Bronchial epithelial cell (primary cell): ENCODE measurements at places on chromosomes 2 and 18. TPM values are rescaled to one million over a fixed set of nuclear protein-coding genes. Genes with fewer than 3 reads are reported as not detected.

Gene HOXD4
- not detected in 2 replicates for total RNA-seq

Gene TCF7L1
- total RNA-seq = 1.3 and 1.9 TPM in 2 replicates

Gene RAB27B
- 65.5 and 72.7 TPM in 2 replicates for total RNA-seq

Gene SMYD5
- 11.1 and 18.4 TPM in 2 replicates for total RNA-seq

Gene CCDC68
- total RNA-seq = 3.5 and 4.2 TPM in 2 replicates

Gene PTPRM
- total RNA-seq = 42.1 and 76.3 TPM in 2 replicates

Gene PSMG2
- total RNA-seq = 41.9 and 44.7 TPM in 2 replicates

Gene VWC2L
- under 0.01 TPM in 1 of 2 replicates, not detected in the other for total RNA-seq

Gene GCG
- total RNA-seq = not detected in 2 replicates

Gene CNTNAP5
- not detected in 2 replicates for total RNA-seq

Gene NAPG
- 52.2 and 54.5 TPM in 2 replicates for total RNA-seq

Gene RRM2
- 1.0 and 1.8 TPM in 2 replicates for total RNA-seq

Gene COQ10B
- 33.7 and 35.5 TPM in 2 replicates for total RNA-seq

Gene EFR3B
- total RNA-seq = 0.13 TPM in 1 of 2 replicates, not detected in the other

Gene CCDC178
- 0.53 and 0.90 TPM in 2 replicates for total RNA-seq

Gene DYNAP
- not detected in 2 replicates for total RNA-seq

Gene PRR30
- total RNA-seq = not detected in 2 replicates

Gene LRRFIP1
- 115 and 183 TPM in 2 replicates for total RNA-seq
